ENCODE measurements at places on chromosomes 7 and 10.

DNA sequence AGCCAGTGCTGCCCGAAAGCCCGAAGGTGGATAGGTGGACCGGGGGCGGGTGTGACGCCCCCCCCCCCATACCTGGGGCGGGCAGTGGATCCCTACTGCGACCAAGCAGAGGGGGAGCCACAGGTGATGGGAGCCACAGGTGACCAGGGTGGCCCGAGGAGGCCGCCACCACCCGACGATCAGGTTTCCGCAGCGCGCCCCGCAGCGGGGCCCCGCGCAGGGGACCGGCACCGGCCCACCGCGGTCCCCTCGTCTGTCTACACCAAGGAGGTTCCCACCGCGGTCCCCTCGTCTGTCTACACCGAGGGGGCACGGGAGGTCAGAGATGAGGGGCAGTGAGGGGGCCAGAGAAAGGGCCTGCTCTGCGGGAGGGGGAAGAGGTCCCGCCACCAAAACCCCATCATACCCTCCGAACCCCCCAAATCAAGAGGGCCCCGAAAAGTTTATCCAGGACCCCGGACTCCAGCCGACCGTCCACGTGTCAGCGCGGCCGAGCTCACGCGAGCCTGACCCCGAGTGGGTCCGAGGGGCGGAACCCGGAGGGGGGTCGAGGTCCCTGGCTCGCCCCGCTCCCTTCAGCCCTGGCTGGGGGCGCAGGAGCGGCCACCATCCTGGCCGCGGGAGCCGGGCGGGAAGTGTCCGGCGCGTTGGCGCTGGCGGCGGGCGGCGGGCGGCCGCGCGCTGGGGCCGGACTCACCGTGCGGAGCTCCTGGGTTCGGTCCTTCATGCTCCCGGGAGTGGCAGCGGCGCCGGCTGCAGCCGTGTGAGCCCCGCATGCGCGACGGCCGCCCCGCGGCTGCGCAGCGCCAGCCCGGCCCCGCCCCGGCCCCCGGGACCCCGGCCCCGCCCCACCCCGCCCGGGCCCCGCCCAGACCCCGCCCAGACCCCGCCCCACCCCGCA lies at the start of gene STX1A:
Gene STX1A (minus strand): TSS at position 765 of the 901 bp plus-strand sequence. CDS start 38 bp downstream, at position 727.
- no peak within 1 kb of the TSS for H3K27ac ChIP-seq
- no peaks in the 10 kb centered on the region for H3K36me3 ChIP-seq
- H3K4me1 ChIP-seq, result peaks cover 31% of the 10 kb centered on the region
- peaks cover 12% of the 10 kb centered on the region for H3K27me3 ChIP-seq
- DNase-seq, result peak; percentile 82

GRCh38 chr7:29038463-29038862 lies 80.3 kb upstream of the TRIL start:
- no peaks in the 10 kb centered on the region for H3K27me3 ChIP-seq
- DNase-seq, result no peak
- no peaks in the 10 kb centered on the region for H3K4me1 ChIP-seq
- no peak overlapping the region for H3K27ac ChIP-seq
- no peak overlapping the region for H3K4me3 ChIP-seq

DNA sequence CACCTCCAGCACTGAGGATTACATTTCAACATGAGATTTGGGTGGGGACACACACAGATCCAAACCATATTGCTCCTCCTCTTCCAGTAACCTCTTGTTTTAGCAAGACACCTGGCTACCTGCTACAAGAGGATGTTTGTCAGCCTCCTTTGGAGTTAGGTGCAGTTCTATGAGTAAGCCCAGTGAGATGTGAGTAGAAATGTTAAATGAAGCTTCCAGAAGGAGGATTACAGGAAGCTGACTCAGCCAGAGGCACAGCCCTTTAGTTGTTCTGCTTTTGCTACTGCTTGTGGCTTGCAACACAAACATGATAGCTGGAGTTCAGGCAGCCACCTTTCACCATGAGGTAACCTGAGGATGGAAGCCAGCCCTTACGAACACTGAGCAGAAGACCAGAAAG lies 382.7 kb upstream of the RNF32 start:
- H3K36me3 ChIP-seq, result no peaks in the 10 kb centered on the region
- no peak for DNase-seq
- no peaks in the 10 kb centered on the region for H3K27me3 ChIP-seq
- no peak overlapping the region for H3K27ac ChIP-seq
- no peak overlapping the region for H3K4me3 ChIP-seq
- H3K4me1 ChIP-seq, result no peaks in the 10 kb centered on the region

DNA sequence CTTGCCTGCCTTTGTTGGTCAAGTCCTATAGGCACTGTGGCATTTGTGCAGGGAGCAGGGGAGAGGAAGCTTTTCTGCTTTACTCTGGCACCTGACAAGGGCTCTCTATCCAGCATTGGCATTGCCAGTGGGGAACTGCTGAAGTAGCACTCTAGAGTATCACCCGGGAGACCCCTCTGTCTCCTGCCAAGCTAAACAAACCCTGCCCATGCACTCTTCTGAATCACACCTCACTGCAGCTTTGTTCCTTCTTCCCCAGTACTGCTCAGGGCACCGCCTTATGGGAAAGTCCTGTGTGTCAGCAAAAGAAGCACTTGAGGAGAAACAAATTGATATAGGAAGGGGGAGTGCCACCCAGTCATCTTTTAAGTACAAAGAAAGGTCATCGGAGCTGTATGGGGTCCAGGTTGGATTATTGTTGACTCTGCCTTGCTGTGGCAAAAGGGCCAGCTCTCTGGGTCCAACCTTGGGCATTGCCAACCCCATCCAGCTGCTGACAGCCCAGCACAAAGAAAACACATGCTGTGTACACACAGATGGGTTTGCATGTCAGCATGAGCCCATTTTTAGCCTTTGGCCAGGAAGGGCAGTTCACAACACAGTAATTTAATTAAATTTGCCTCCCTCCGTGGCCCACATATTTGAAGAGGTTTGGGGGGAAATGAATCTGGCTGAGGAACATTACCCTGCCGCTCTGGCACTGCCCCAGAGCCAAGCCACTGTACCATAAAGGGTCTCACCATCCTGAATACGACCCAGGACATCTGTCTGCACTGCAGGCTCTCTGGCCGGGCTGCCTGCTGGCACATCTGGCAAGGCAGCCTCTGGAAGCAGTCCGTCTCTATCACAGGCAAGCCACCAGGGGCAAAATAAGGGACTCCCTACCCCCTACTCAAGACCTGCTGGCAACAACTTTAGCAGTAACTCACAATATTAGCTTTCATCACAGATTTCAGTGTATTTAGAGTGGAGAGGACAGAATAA lies 13.1 kb downstream of the LRRC4 start:
- no peak for DNase-seq
- H3K4me1 ChIP-seq, result no peaks in the 10 kb centered on the region
- no peak overlapping the region for H3K4me3 ChIP-seq

DNA sequence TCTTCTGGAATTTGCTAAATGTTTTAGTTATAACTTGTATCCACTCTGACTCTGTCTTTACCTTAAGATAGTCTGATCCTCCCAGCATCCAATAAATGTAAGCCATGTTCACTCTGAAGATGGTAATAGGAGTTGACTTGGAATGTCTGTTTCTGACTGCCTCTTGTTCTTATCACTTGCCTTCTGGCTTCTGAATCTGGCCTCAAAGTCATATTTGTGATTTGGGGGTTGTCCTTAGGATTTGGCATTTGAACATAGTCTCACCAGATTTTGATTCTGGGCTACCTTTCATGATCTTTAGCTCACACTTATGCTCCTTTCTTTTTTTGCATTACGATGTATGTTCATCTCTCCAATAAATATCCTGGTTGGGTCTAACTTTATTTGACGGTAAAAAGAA lies 247.0 kb downstream of the SH2D4B start:
- H3K4me3 ChIP-seq, result no peak overlapping the region
- no peaks in the 10 kb centered on the region for H3K36me3 ChIP-seq
- H3K4me1 ChIP-seq, result no peaks in the 10 kb centered on the region
- no peaks in the 10 kb centered on the region for H3K27me3 ChIP-seq
- no peak overlapping the region for H3K27ac ChIP-seq

DNA sequence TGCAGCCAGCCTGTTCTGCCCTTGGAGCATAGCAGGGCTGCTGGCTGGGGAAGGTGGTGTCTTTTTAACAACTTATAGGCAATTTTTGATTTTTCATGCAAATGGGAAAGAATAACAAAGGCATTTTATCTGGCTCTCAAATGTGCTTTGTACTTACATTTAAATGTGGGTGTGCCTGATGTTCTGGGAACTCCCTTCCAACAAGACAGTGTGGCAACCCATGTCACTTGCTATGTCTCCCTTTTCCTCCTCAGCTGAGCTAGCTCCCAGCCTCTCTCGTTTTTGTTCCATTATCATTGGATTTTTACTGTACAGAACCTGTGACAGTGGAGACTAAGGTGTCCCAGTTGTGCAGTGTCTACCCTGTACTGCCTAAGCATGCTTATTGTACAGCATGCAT lies 93.5 kb upstream of the PDCD4 start:
- no peaks in the 10 kb centered on the region for H3K27me3 ChIP-seq
- no peak for DNase-seq
- H3K4me3 ChIP-seq, result no peak overlapping the region

DNA sequence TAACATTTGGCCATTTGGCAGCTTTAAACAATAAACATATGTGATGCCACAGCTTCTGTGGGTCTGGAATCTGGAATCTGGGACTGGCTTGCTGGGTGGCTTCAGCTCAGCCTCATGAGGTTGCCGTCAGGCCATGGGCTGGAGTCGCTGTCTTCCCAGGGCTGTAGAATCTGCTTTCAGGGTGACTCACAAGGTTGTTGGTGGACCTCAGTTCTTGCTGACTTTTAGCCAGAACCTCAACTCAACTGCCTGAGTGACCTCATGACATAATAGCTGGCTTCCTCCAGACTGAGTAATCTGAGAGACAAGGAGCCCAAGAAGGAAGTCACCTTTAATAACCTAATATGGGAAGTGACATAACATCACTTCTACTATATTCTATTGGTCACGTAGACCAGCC lies 44.6 kb upstream of the TSPAN13 start:
- H3K4me1 ChIP-seq, result no peaks in the 10 kb centered on the region
- DNase-seq, result no peak
- no peak overlapping the region for H3K27ac ChIP-seq

GRCh38 chr7:26372704-26373103 lies 81.0 kb downstream of the SNX10 start:
- peaks cover 35% of the 10 kb centered on the region for H3K36me3 ChIP-seq
- no peak for DNase-seq
- H3K4me3 ChIP-seq, result no peak overlapping the region
- H3K27me3 ChIP-seq, result peaks cover 4% of the 10 kb centered on the region

DNA sequence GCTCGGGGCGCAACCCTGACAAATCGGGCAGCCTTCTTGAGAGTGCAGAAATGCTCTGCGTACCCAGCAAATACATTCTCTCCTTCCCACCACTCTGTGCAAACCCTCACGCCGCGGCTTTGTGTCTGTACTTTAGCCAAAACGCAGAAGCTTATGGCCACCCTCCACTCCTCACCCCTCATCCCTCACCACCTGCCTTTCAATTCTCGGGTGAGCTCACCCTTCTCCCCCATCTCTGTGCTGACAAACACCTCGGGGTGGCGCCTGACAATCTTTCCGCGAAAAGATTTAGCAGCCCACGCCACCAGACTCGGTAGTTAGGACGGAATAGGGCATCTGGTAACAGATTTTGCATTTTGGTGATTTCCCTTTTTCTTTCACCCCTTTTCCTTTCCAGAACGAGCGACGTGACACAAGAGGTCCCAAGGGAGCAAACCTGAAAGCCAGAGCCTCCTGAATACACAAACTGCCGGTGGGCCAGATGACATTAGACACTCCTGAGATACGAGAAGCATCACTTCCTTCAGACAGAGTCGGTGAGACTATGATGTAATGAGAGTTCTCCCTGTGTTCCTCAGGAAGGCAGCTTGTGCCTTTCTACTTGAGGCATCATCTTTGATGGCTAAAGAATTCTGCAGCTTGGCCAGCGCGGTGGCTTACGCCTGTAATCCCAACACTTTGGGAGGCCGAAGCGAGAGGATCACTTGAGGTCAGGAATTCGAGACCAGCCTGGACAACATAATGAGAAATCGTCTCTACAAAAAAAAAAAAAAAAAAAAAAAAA lies 671 bp upstream of the ATAD1 start:
- H3K4me1 ChIP-seq, result peaks cover 15% of the 10 kb centered on the region
- H3K27ac ChIP-seq, result peak overlapping the region; percentile 91
- DNase-seq, result peak; percentile 85
- H3K27me3 ChIP-seq, result no peaks in the 10 kb centered on the region
- H3K4me3 ChIP-seq, result peak overlapping the region; percentile 88

GRCh38 chr10:101146392-101147251 lies 15.5 kb downstream of the TLX1 start:
- peaks cover 16% of the 10 kb centered on the region for H3K4me1 ChIP-seq
- no peaks in the 10 kb centered on the region for H3K36me3 ChIP-seq
- no peak overlapping the region for H3K27ac ChIP-seq
- peaks cover 60% of the 10 kb centered on the region for H3K27me3 ChIP-seq
- H3K4me3 ChIP-seq, result no peak overlapping the region

Data from B cell (primary cell).